ENCODE measurements at places on chromosomes 5 and 9.

- DNase-seq = no peak
These were observed 91.8 kb downstream of the UBE2R2 start for GRCh38 chr9:33908749-33909148.

GRCh38 chr5:20575571-20575970 is 587.6 kb upstream of the CDH18 start:
- no peak for DNase-seq

- no peak for DNase-seq
These were observed 4.9 kb upstream of the SCGB3A1 start for GRCh38 chr5:180596115-180596667.

- DNase-seq = no peak
These were observed 380.3 kb upstream of the ACTBL2 start for GRCh38 chr5:57862942-57863341.

GRCh38 chr5:89232139-89232603 is 349.2 kb upstream of the MEF2C start:
- DNase-seq = no peak

DNA sequence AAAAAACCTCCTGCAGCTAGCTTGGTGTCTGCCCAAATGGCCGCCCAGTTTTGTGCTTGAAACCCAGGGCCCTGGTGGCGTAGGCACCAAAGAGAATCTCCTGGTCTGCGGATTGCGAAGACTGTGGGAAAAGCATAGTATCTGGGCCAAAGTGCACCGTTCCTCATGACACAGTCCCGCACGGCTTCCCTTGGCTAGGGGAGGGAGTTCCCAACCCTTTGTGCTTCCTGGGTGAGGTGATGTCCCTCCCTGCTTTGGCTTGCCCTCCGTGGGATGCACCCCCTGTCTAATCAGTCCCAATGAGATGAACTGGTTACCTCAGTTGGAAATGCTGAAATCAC is 83.0 kb upstream of the JAK2 start:
- no peak for DNase-seq

GRCh38 chr5:125639858-125640257 is 783.4 kb upstream of the GRAMD2B start:
- no peak for DNase-seq

- no peak for DNase-seq
These were observed 13.8 kb downstream of the SNX30 start for GRCh38 chr9:112764344-112764743.

DNA sequence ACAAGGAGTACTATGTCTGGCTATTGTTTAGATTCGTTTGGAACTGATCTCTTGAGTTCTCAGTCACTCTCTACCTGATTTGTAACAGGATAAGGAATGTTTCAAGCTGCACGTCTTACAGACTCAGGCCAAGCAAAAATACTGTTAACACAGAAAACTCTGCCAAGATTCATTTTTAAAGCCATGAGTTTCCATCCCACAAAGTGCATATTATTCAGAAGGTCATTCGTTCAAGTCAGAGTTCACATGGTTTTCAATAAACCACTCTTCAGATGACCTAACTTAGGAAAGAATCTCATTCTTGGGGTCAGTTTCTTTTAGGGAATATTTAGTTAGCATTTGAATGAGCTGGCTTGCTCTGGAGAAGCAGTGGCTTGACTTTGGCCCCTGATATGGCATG is 49.3 kb downstream of the F2R start:
- no peak for DNase-seq

- DNase-seq = no peak
These were observed 47.5 kb downstream of the NLN start for GRCh38 chr5:65769539-65769938.

- no peak for DNase-seq
These were observed 173.5 kb downstream of the TRIM32 start for GRCh38 chr9:116860509-116861120.

GRCh38 chr5:165525271-165525670 is 2019.9 kb downstream of the MAT2B start:
- no peak for DNase-seq

DNA sequence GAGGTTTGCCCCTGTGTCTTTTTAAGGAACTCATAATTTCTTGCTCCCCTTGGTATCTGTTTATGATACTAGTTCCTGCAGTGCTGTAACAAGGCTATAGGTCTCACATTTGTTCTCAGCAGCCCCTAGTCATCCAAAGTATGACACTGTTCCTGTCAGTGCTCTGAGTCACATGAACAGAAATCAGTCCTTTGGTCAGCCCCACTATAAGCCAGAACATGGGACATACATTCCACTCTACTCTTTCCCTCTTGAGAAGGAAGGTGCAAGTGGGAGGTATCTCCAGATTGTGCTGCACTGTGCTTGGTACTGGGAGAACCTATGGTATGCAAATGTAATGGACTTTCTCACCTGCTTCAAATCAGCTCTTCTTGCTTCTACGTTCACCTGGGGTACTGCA is 87.0 kb downstream of the IARS1 start:
- DNase-seq = no peak

- DNase-seq = no peak
These were observed 31.1 kb upstream of the CETN3 start for GRCh38 chr5:90440644-90441043.

DNA sequence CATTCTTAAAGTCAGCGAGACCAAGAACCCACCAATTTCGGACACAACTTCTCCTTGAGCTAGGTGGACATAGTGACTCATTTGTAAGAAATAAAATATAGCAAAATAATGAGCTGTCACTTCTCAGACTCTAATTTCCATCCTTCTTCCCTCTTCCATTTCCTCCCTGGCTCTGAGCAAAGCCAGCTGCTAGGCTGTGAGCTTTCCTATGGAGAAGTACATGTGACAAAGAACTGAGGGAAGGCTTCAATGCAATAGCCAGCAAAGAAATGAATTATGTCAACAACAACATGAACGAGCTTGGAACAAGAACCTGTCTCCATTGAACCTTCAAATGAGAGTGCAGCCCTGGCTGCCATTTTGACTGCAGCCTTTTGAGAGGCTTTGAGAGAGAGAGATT is 25.9 kb upstream of the SELENOP start:
- no peak for DNase-seq

GRCh38 chr5:168951356-168951755 is 349.6 kb downstream of the SLIT3 start:
- DNase-seq = no peak

DNA sequence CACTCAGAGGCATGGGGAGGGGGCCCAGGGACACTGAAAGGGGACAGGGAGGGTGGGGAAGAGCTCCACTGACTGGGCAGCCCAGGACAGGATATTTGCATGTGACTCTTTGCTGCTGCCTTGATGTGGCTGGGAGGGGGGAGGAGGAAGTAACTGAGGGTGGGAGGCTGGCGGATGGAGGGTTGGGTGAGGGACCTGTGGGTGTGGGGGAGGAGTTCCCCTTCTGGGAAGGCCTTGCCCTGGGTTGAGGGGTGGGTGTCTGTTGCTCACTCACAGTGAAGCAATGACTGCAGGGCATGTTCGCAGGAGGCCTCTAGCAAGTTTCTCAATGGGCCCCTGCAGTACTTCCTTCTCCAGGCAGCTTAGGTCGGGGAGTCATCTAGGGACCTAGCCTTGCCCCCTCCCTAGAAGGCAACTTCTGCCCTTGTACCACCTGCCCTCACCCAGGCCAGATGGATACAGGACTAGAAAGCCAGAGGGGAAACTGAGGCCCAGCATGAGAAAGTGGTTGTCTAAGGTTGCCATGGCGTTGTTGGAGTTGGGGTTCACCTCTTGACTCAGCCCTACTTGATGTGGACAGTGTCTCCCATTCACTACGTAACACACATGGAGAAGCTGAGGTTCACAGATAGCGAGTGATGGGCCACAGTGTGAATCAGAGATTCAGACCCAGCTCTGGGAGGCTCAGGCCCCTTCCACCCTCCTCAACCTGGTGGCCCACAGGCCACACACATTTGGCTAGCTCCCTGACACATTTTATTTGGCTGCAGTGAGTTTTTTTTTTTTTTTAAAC is 3.0 kb downstream of the GRK6 start:
- peak; percentile 91 for DNase-seq

DNA sequence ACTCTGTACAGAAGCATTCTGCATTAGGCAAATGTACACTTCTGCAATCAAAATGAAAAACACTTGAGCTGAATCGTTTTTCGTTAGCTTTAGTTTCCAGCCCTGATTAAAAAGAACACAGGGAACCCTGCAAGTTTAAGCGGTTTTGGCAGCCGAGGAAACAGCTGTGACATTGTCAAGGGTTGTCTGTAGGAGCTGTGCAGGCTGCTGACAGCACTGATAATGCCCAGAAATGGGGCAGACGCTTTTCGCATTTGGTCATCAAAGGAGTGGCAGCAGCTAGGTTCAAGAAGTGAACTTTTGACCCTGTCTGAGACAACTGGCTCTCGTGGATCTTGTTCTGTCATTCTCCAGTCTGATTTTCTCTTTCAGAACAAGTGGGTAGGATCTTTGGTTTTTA is 165.6 kb upstream of the CCDC152 start:
- no peak for DNase-seq

GRCh38 chr5:127256886-127257597 is 33.6 kb upstream of the MEGF10 start:
- no peak for DNase-seq

GRCh38 chr5:42636946-42637345 is 119.7 kb upstream of the CCDC152 start:
- DNase-seq = no peak

DNA sequence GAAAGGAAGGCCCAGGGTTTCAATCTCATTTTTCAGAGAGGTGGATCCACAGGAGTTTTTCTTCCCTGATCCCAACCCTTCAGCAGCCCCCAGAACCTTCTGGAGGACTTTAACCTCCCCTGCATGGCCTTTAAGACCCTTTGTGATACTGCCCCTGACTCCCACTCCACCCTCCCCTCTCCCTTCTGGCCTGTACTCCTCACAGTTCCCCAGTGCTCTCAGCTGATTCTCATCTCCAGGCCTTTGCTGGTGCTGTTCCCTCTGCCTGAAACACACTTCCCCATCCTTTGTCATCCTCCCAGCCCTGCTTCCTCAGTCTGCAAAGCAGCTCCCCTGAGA is 18.5 kb downstream of the NEURL1B start:
- DNase-seq = no peak

GRCh38 chr5:57267805-57268204 is 93.9 kb downstream of the GPBP1 start:
- no peak for DNase-seq

- DNase-seq = no peak
These were observed 48.0 kb downstream of the MED27 start for GRCh38 chr9:132031467-132032237.

- DNase-seq = no peak
These were observed 15.3 kb upstream of the KIF27 start for GRCh38 chr9:83936523-83936922.

- no peak for DNase-seq
These were observed 41.4 kb upstream of the PAPPA start for GRCh38 chr9:116112236-116112635.

GRCh38 chr5:170423692-170424091 is 34.5 kb upstream of the KCNMB1 start:
- no peak for DNase-seq

DNA sequence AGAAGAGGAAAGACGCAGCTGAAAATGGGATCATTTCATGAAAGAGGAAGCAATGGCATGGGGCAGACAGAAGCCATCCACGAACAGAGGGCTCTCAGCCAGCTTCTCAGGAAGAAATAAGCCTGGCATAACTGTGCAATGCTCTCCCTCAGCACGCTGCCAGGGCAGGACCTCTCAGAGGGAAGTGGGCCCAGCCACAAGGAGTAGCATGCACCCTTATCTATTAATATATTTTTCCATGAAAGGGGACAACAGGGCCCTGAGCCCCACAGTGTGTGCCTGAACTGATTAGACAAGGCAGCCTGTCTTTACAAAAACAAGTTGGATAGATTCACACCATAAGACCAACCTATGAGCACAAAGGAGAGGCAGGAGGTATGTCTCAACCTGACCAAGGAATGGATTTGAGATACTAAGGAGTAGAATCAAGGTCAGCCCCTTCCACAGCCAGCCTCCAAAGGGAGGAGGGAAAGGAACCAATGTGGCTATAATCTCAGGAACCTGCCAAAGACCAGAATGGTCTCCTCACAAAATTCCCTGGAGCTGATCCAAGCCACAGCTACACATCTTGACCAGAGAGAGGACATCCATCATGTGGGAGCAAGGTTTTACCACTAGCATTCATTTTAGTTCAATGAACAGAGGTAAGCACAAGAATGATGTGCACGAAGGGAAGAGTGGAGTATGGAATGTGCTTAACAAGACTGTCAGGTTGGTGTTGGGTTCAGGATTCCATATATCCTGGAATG is 154.8 kb downstream of the SIL1 start:
- no peak for DNase-seq

- DNase-seq = no peak
These were observed 29.1 kb upstream of the BNC2 start for GRCh38 chr9:16899606-16900005.

DNA sequence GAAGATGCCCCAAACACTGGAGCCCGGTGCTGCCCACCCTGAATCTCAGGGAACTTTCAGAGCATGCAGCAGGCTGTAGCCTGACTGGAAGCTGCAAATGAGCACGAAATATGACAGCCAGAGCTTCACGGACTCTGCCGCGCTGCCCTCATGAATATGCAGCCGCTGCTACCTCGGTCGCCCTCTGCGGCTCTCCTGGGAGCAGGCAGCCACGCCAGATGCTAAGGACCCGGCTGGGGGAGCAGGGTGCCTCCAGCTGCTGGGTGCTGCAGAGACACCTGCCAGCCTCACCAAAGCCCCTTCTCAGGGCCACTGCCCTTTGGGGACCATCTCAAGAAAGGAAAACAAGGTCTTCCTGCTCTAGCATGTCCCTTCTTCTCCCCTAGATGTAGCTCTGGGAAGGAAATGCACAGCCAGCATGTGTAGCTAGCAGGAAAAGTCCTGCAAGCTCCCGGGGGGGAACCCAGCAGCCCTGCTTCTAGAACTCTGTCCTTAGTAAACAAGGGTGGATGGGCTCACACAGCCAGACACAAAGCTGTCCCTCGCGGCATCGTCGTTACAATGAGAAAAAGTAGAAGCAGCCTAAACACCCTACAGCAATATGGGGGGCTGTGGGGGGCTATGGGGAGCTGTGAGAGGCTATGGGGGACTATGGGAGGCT is 56.8 kb upstream of the OLFM1 start:
- DNase-seq = no peak

GRCh38 chr9:79902825-79903600 is 331.2 kb downstream of the TLE4 start:
- DNase-seq = no peak

DNA sequence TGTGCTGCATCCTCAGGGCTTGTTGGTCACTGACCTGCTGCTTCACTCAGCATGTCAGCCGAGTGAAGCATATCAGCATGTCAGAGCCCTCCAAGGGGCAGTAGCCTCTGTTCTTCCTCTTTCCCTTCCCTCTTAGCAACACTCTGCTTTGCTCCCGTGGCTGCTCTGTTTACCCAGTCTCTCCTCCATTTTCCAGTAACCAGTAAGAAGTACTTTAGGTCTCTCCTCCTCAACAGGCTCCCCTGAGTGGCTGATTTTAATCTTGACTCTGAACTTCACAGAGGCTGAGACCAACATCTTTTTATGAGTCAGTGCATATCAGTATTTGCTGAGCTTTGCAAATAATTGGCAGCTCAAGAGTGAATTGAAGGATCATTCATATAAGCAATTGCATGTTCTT is 18.6 kb upstream of the ADRB2 start:
- DNase-seq = no peak

GRCh38 chr5:139660923-139661814 is 13.0 kb downstream of the CXXC5 start:
- DNase-seq = no peak

Data from CD4-positive, alpha-beta T cell treated with Interleukin-1 beta for 1 hour (primary cell).